ENCODE measurements at places on chromosomes 3 and 15.

DNA sequence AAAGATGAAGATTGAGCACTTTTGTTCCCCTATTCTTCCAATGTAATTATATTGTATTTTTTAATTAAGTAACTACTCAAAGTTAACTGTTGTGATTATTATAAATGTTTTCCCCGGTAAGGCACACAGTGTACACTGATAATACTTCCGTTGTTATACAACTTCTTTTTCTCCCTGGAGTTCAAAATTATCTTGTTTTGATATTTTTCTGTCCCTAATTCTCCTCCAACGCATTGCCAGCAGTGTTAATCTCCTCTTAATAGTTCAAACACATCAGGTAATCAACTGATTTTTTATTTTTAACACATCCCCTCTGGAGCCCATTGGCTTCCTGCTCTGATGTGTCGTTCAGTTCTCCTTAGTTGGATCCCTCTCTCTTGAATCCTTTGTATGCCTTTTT, 32.3 kb upstream of the MFSD1 start:
- no peak for DNase-seq

- no peak for DNase-seq
These were observed 7.5 kb downstream of the IDH3A start for GRCh38 chr15:78156653-78157052.

GRCh38 chr3:119223511-119223910, 17.2 kb downstream of the B4GALT4 start:
- no peak for DNase-seq

- DNase-seq: no peak
These were observed 54.4 kb downstream of the GTF2E1 start for GRCh38 chr3:120796976-120797375.

DNA sequence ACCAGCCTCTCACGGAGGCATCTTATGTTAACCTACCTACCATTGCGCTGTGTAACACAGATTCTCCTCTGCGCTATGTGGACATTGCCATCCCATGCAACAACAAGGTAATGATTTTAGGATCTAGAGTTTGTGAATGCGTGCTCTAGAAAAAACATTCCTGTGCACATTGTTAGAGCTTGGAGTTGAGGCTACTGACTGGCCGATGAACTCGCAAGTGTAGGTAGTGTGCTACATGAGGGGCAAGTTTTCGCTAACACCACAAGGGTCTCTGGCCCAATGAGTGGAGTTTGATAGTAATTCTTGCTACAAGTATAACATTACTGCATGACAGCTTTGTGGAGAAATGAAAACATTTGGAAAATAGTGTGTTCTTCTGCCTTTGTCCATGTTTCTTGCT, 4.4 kb downstream of the RPSA start:
- DNase-seq: no peak

DNA sequence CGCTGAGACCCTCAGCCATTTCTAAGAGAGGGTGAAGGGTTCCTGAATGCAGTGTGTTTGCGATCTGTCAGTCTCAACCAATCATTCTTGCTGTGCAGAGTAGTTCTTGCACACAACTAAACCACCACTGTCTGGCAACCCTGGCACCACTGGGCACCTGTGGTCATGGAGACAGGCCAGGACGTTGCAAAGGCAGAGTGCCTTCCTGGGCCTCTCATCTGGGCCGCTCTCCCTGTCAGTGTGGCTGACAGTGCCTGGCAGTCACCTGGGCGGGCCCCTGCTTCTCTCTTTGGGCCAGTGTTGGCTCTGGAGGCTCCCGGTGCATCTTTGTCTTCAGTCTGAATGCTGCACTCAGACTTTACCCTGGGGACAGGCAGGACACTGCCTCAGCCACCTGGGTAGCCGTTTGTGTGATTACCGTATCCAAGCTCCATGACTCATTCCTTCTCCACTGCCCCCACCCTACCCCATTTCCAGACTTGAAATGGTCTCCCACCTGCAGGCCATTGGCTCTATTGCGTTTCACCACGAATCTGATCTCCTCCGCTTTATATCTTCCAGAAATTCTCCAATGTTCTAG, 104.6 kb upstream of the KLF13 start:
- peak; percentile 17 for DNase-seq

- no peak for DNase-seq
These were observed 65.5 kb downstream of the SMAD3 start for GRCh38 chr15:67130673-67131601.

DNA sequence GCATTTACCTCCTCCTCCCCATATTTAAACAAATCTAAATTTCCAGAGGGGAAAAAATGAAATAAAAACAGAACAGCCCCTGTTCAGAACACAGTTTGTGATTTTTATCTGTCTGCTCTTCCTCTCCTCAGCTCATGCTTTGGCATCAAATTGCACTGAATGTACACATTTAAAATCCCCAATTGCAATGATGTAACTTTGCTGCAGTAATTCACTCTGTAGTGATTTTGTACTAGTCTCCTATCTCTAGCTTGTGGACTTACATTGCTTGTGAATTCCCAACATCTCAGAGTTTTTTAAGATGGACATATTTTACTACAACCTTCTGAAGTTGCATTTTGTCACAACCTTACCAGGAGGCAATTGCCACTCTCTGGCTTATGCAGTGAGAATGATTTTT, 81.6 kb upstream of the ROBO2 start:
- no peak for DNase-seq

GRCh38 chr3:177475356-177475665, 278.0 kb upstream of the TBL1XR1 start:
- no peak for DNase-seq

DNA sequence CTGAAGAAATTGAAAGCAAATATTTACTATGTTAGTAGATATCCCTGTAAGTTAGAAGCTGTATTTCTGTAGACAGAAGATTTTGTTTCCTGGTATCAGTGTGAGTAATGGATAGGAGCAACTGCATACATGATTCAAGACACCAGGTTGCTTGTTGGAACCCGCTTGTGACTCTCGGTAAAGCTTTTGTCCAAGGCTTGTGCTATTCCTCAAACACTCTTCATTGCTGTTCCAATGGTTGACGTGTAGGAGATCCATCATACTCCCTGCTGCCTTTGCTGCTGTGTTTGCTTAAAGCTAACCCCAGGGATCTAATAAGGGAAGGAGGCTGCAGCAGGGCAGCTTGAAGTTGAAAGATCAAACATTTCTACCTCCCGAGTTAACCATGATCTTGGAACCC, 160.1 kb downstream of the RSRC1 start:
- DNase-seq: no peak

GRCh38 chr3:57910990-57911389, 97.2 kb upstream of the FLNB start:
- no peak for DNase-seq
